ENCODE measurements at places on chromosomes 7 and 10. TPM values are rescaled to one million over a fixed set of nuclear protein-coding genes. Genes with fewer than 3 reads are reported as not detected.

EGFR gene
- not detected for total RNA-seq

KNDC1 gene
- total RNA-seq: not detected

OAT gene
- total RNA-seq: 47.1 TPM

HOXA4 gene
- total RNA-seq: not detected

DNA sequence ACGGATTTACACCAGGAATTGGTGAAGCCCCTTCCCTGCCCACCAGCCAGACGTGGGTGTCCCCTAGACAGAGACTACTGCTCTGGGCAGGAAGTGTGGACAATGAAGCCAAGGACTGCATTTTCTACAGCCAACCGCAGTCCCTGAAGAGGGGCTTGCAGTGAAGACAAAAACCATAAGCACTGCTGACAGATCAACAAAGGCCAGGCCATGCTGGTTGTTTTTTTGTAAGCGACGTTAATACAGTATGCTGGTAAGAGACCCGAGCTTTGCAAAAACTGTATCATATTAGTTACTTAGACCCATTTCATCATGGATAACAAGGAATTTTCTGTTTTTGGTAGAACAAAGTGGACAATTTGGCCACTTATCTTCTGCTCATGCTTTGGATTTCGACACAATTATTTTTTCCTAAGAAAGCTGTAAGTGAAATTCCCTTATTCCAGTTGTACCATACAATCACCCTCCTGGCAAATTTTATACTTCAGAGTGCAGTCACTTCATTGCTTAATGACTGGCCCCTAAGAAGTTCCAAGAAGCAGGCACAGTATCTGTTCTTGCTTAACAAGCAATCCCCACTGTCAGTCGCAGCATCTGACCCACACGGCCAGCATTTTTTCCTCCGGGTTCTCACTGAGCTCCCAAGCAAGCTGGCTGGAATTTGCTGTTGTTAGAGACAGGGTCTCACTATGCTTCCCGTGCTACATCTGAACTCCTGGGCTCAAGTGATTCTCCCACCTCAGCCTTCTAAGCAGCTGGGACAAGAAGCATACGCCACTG lies 163.5 kb downstream of the PARD3 start:
- no peaks in the 10 kb centered on the region for H3K36me3 ChIP-seq
- H3K27me3 ChIP-seq: peaks cover 10% of the 10 kb centered on the region
- no peak overlapping the region for H3K27ac ChIP-seq
- no peaks in the 10 kb centered on the region for H3K4me1 ChIP-seq
- no peak overlapping the region for H3K4me3 ChIP-seq

DNA sequence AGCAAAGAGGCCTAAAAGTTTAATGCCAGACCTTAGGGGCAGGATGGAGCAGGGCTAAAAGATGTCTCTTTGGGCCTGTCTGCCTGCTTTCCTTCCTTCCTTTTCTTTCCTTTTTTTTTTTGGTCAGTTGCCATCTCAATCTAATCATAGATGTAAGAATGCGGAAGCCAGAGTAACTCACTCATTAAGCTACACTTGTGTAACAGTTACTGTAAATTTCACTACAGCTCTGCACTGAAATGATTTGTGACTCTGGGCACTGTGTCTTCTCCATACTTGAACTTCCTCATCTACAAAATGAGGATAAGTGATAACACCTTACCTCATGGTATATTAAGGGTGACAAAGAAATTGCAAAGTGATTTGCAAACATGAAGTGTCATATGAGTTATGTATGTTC lies 75.5 kb upstream of the AGK start:
- DNase-seq: no peak
- no peaks in the 10 kb centered on the region for H3K4me1 ChIP-seq
- no peak overlapping the region for H3K27ac ChIP-seq
- H3K36me3 ChIP-seq: no peaks in the 10 kb centered on the region

DNA sequence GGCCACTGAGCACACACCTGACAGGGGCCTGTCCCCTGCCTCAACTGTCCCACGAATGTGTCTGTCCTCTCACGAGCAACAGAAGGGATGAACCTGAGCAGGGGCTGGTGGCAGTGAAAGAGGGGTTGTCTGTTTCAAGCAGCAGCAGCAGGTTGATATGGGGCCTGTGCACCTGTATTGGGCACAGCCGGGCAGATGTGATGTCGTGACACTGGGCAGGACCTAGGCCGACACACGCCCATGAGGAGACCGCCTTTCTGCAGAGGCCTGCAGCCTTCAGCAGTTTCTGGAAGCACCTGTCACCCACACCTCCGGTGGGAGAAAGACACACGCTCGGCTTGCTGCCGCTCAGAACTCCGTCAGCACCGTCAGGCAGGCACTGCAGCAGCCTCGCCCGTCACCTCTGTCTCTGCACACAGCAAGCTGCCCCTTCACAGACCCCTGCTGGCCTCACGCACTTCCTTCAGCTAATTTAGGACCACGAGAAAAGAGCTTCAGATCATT lies 48.5 kb downstream of the AMZ1 start:
- peaks cover 37% of the 10 kb centered on the region for H3K4me1 ChIP-seq
- DNase-seq: no peak
- H3K27me3 ChIP-seq: no peaks in the 10 kb centered on the region

DNA sequence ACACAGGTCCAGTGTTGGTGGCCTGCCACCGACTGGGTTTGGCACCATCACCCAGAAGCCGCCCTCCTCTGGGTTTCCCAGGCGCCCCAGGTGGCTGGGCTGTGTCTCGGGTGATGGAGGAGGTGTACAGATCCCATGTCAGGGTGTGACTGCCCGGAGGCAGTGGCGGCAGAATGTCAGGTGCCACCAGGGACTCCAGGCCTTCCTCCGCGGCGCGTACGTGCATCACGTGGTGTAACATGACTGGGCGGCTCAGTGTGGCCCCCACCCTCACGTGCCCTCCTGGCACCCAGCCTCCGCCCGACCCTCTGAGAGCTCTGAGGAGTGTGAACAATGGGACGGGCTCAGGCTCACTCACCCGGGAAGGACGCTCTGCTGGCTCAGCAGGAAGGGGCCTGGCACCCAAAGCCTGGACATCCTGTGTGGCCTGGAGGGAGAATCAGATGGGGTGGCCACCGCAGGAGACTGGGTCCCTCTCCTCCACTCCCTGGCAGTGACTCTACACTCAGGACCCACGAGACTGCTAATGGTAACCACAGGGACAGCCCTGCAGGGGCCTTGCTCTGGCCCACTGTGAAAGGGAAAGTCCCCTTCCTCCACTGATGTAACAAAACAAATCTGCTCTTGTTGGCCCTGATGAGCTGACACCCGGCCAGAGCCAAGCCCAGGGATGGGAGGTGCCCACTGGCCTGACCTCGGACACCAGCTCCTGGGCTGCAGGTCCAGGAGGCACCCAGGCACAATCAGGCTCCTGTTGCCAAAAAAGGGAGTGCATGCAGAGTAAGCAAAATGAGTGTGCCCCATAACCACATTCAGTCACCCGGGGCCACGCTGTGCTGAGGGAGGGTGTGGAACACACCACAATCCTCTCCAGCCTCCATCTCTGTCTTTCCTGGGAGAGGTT lies 164.8 kb downstream of the PRKAG2 start:
- H3K27ac ChIP-seq: no peak overlapping the region
- peaks cover 25% of the 10 kb centered on the region for H3K36me3 ChIP-seq
- no peaks in the 10 kb centered on the region for H3K27me3 ChIP-seq
- H3K4me1 ChIP-seq: peaks cover 4% of the 10 kb centered on the region
- no peak overlapping the region for H3K4me3 ChIP-seq

GRCh38 chr7:120070201-120070600 lies 202.8 kb upstream of the KCND2 start:
- no peaks in the 10 kb centered on the region for H3K4me1 ChIP-seq
- no peak for DNase-seq
- no peak overlapping the region for H3K27ac ChIP-seq
- H3K36me3 ChIP-seq: no peaks in the 10 kb centered on the region

- peaks cover 31% of the 10 kb centered on the region for H3K27me3 ChIP-seq
- no peak for DNase-seq
- H3K27ac ChIP-seq: no peak overlapping the region
- H3K4me3 ChIP-seq: no peak overlapping the region
Measured at GRCh38 chr7:149787428-149788299, 14.3 kb upstream of the ZNF467 start.

GRCh38 chr10:44416936-44417335 lies 32.0 kb upstream of the CXCL12 start:
- peaks cover 4% of the 10 kb centered on the region for H3K27me3 ChIP-seq
- no peak for DNase-seq
- no peaks in the 10 kb centered on the region for H3K36me3 ChIP-seq
- H3K27ac ChIP-seq: no peak overlapping the region
- H3K4me1 ChIP-seq: peaks cover 26% of the 10 kb centered on the region

DNA sequence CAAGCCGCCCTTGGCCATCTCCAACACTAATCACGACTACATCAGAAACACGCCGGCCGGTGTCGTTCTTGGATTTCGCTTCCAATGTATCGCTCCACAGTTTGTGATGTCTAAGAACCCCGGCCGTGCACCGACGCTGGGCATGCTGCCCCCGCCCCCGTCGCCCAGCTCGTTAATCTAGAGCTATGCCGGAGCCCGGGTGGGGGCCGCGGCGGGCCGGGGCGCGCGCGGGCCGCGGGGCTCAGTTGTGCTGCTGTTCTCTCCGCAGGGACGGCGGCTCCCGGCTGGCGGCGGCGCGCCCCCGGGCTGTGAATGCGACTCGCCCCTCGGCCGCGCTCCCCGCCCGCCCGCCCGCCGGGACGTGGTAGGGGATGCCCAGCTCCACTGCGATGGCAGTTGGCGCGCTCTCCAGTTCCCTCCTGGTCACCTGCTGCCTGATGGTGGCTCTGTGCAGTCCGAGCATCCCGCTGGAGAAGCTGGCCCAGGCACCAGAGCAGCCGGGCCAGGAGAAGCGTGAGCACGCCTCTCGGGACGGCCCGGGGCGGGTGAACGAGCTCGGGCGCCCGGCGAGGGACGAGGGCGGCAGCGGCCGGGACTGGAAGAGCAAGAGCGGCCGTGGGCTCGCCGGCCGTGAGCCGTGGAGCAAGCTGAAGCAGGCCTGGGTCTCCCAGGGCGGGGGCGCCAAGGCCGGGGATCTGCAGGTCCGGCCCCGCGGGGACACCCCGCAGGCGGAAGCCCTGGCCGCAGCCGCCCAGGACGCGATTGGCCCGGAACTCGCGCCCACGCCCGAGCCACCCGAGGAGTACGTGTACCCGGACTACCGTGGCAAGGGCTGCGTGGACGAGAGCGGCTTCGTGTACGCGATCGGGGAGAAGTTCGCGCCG lies 1.9 kb downstream of the VWC2 start:
- H3K4me1 ChIP-seq: peaks cover 5% of the 10 kb centered on the region
- H3K27ac ChIP-seq: no peak overlapping the region
- no peak for DNase-seq

DNA sequence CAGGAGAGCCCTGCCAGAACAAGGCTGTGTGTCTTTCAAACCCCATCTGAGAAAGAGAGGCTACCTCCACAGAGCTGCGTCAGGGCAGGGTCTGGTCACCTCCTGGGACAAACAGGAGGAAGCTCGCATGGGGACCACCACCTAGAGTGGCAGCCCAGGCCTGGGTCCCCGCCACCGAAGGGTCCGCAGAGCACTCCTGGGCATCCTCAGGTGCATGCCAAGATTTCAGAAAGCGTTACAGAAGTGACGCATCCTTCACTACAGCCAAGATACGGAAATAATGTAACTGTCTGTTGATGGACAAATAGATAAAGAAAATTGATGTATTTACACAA lies 42.6 kb downstream of the GSDME start:
- DNase-seq: no peak
- H3K36me3 ChIP-seq: no peaks in the 10 kb centered on the region
- no peak overlapping the region for H3K27ac ChIP-seq
- no peak overlapping the region for H3K4me3 ChIP-seq
- H3K27me3 ChIP-seq: peaks cover 59% of the 10 kb centered on the region

- no peak for DNase-seq
- H3K4me1 ChIP-seq: no peaks in the 10 kb centered on the region
- H3K27me3 ChIP-seq: no peaks in the 10 kb centered on the region
- H3K27ac ChIP-seq: no peak overlapping the region
- H3K36me3 ChIP-seq: no peaks in the 10 kb centered on the region
Measured at GRCh38 chr7:142760071-142760642, 10.6 kb upstream of the PRSS2 start.

GRCh38 chr7:27160145-27160545 lies 3.7 kb upstream of the HOXA7 start:
- DNase-seq: peak; percentile 61
- peaks cover 50% of the 10 kb centered on the region for H3K27me3 ChIP-seq
- H3K36me3 ChIP-seq: peaks cover 3% of the 10 kb centered on the region

- H3K27me3 ChIP-seq: no peaks in the 10 kb centered on the region
- no peak for DNase-seq
- H3K27ac ChIP-seq: no peak overlapping the region
- H3K4me3 ChIP-seq: no peak overlapping the region
- peaks cover 7% of the 10 kb centered on the region for H3K4me1 ChIP-seq
- no peaks in the 10 kb centered on the region for H3K36me3 ChIP-seq
Measured at GRCh38 chr7:77433901-77434300, 17.8 kb upstream of the GSAP start.

DNA sequence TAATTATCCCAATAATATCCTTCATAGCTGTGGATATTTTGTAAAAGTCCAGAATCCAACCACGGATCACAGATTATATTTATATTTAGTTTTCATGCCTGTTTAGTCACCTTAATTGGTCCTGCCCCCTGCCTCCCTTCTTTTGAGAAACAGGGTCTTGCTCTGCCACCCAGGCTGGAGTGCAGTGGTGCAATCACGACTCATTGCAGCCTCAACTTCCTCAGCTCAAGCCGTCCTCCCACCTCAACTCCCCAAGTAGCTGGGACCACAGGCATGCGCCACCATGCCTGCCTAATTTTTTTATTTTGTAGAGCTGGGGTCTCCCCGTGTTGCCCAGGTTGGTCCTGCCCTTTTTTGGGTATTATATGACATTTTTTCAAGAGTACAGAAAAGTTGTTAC lies 129.4 kb downstream of the KAT6B start:
- H3K27ac ChIP-seq: no peak overlapping the region
- peaks cover 29% of the 10 kb centered on the region for H3K4me1 ChIP-seq
- H3K36me3 ChIP-seq: peaks cover 3% of the 10 kb centered on the region
- DNase-seq: no peak

DNA sequence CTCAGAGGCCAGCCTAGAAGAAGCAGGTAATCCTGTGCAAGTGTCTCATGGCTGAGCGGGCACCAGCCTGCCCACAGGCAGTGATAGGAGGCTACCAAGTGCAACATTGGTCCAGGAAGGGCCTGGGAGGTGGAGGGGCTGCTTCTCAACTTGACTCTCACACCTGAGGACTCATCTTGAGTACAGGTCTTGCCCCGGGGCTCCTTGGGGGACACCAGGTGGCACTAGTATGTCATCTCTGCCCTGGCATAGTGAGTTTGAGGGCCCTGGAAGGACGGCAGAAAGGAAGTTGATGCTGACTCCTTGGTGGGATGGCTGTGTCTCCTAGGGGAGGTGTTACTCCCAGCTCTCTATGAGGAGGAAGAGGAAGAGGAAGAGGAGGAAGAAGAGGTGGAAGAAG lies 2.3 kb downstream of the CCDC136 start:
- H3K27ac ChIP-seq: peak overlapping the region; percentile 85
- DNase-seq: no peak
- peaks cover 3% of the 10 kb centered on the region for H3K36me3 ChIP-seq
- no peaks in the 10 kb centered on the region for H3K27me3 ChIP-seq
- peaks cover 21% of the 10 kb centered on the region for H3K4me1 ChIP-seq

- no peaks in the 10 kb centered on the region for H3K4me1 ChIP-seq
- H3K4me3 ChIP-seq: no peak overlapping the region
- DNase-seq: no peak
- peaks cover 15% of the 10 kb centered on the region for H3K36me3 ChIP-seq
- peaks cover 9% of the 10 kb centered on the region for H3K27me3 ChIP-seq
Measured at GRCh38 chr10:97999066-97999922, 31.1 kb downstream of the CRTAC1 start.

All from naive thymus-derived CD8-positive, alpha-beta T cell (primary cell).